ENCODE measurements at places on chromosomes 5 and 9.

DNA sequence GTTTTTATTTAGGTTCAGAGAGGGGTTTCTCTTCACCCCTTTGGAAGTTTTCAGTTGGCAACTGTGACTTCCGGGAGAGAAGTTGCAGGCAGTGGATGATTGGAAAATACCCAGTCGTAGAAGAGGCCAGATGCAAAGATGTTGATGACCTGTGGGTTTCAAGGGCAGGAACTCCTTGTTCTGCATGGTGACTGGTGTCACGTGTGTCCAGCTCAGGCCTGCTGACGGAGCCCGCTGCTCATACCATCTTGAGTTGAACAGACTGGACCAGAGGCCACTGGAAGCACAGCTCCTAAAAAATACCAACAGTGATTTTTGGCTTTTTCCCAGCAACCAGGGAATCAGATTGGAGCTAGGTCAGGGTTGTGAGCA lies 243.9 kb upstream of the KLF4 start:
- DNase-seq, result no peak

GRCh38 chr9:91746904-91747303 lies 203.1 kb downstream of the ROR2 start:
- no peak for DNase-seq

- DNase-seq, result no peak
Observed at GRCh38 chr9:1837453-1838084, 177.6 kb upstream of the SMARCA2 start.

DNA sequence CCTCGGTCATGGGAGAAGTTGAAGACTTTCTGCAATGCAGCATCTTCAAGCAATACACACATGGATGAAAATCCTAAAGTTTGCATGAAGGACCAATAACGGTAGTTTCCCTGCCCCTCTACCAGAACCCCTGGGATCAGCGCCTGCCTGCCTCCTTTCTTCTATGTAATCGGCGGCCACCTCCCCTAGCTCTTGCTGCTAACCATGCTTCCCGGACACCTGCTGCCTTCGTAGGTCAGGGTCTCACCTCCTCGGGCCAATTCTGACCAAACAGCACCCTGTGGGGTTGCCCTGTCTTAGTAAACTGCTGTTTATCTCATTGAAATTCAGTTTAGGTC lies 388 bp upstream of the MED10 start:
- no peak for DNase-seq

- no peak for DNase-seq
Observed at GRCh38 chr5:1443171-1443570, 2.1 kb downstream of the SLC6A3 start.

DNA sequence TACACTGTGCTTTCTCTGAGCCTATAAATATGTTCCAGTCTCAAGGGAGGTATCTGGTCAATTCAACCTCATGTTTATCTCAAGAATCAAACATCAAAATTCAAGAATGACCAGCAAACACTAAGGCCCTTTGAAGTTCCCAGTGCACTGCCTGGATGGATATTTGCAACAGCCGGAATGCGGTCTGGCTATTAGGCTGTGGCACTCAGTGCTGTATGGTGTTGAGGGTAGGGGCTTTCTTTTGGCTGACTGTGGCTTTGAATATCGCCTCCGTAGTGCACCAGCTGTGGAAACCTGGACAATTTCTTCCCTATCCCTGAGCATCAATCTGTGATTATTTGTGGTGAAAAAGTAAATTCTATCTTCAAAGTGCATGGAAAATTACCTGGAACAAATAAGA lies 220.4 kb downstream of the BRINP1 start:
- DNase-seq, result no peak

- no peak for DNase-seq
Observed at GRCh38 chr9:128523199-128523925, 18.8 kb downstream of the GLE1 start.

GRCh38 chr9:14399756-14400657 lies 86.1 kb upstream of the NFIB start:
- DNase-seq, result no peak

GRCh38 chr9:71762900-71763653 lies 5.2 kb downstream of the CEMIP2 start:
- no peak for DNase-seq

DNA sequence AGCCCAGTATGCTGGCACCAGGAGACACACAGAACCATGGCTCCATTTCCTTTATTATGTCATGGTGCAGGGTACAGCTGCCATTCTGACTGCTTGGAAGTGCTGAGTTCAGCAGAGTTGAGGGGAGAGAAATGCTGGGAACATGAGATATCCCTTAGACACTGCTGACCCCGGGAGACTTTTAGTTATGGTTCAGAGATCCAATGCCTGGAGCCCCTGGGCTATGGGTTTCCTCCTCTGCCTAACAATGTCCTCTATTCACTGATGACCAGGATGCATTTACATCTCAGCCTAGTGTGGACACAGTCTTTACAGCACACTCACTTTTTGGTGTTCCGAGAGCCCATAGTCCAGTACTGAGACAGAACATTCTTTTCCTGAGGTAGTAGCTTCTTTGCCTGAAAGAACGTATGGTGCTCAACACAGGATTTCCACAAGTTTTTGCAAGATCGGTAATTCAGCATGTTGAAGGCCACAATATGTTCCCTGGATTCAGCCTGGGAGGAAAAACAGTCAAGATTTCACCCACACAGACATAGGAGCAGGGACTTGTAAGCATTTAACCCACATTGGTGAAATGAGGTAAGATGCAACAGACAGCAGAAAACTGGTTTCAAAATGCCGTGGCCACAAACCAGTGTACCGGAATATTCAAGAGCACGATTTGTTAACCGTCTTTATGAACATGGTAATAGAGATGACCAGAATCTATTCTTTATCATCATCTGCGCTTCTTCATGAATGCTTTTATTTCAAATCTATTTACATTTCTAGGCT lies 71.3 kb downstream of the PTPN3 start:
- DNase-seq, result no peak

DNA sequence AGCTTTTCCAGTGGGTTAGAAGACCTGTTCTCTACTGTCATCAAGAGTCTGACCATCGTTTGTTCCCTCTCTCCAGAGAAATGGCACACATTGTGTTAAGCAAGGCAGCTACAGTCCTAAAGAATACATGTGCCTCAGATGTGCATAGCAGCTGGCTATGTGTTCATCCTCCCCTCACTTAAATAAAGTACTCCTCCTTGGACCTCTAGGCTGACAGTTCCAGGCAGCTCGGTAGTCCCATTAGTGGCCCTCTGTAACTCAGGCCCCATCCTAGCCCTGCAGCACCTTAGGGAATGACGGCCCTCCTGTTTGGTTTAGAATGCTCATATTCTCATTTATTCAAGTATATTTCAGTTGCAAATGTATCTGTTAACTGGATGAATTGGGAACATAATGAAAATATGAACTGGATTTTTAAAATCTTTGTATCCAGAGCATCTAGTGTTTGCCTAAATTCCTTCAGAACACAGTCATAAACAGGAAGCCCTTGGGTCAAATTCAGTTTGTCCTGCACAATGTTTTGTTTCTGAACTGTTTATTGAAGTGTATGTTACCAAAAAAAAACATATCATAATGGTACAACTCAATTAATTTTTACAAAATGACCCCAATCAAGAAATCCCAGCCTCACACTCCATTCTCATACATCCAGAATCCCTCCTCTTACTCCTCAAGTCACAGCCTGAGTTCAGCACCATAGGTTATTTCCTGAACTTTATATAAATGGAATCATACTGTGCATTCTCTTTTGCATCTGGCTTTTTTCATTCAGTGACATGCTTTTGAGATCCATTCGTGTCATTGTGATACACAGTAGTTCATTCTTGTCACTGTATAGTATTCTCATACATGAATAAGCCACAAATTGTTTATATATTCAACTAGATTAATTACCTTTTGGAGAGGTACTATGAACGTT lies 1.6 kb upstream of the ASPN start:
- no peak for DNase-seq

GRCh38 chr5:13865312-13865711 lies 79.2 kb downstream of the DNAH5 start:
- DNase-seq, result no peak

DNA sequence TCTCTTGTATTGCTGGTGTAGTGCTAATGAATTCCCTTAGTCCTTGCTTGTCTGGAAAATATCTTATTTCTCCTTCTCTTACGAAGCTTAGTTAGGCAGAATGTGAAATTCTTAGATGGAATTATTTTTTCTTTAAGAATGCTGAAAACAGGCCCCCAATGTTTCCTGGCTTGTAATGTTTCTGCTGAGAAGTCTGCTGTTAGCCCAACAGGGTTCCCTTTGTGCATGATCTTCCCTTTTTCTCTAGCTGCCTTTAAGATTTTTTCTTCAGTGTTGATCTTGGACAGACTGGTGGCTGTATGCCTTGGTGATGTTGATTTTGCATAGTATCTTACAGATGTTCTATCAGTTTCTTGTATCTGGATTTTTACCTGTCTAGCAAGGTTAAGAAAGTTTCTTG lies 191.3 kb upstream of the DMRTA1 start:
- no peak for DNase-seq

DNA sequence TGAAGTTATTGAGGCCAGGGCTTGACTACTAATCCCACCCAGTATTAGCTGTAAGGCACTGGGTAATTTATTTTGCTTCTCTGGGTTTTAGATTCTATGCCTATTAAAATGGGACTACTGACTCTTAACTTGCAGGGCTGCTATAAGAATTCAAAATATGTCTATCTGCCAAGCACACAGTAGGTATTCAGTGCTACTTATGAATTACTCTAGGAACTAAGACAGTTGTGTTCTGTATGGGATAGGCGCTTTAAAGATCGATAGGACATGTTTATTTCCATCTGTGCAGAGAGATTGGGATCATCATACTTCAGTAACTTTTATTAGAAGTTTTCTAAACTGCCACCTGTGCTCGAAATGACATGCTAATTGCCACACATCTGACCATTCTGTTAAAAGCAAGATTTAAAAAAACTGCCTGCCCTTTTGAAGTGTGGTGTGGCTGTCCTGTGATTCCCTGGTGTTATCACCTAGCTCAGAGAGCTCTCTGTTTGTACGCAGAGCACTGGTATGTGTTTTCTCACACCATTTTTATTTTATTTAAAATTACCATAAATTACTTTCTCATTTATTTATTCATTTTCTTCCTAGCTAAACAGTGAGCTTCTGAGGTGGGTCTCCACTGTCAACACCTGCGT lies 58.7 kb downstream of the FYB1 start:
- DNase-seq, result no peak

DNA sequence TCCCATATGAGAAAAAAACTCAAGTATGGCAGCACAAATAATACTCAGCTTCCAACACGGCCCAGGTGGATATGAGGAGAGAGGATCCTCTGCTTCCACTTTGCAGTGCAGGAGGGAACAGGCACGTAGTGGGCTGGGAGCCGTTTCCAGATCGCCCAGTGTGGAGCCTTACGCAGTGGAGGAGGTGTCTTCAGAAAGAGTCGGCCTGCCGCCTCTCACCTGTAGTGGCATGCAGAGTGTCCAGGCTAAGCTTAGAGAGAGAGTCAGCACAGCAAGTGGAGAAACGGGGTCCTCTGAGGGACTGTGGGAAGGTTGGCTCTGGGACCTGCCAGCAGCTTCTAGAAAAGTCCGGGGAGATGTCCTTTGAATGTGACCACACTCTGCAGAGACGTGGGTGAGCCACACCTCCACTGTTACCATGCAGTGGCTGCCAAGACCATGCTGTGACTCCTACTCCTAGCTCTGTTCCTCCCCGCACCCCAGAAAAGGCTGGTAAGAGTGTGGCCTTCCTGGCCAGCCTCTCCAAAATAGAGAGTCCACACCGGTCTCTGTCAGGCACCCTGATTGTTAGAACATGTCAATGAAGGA lies 3.5 kb upstream of the SEMA4D start:
- DNase-seq, result no peak

- DNase-seq, result no peak
Observed at GRCh38 chr9:128595471-128595870, 43.1 kb downstream of the SPTAN1 start.

DNA sequence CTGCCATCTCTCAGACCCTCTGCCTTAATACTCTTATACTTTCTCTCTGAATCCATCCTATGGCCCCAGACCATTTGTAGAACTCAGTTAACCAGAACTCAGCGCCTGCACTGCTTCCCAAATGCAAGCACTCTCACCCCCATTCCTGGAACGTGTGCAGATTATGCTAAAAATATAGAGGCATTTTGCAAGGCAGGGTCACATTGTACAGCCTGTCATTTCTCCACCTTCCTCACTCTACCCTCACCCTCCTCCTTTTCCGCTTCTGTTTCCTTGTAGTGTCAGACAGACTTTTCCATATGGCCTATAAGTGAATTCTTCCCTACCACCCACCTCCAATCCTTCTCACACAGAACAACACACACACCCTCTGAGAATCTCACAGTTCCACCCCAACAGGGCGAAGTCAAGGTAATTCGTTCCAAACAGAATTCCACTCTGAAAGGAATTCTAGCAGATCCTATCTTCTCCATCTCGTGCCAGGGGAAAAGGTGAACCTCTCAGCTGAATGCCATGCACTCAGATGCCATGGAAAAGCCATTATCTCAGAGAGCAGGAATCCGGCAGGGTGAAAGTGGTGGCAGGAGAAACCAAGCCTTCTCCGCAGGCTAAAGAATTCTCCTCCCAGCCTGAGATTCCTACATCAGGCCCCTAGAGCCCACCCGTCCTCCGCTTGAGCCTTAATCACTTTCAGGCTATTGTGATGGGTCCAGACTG lies 25.3 kb downstream of the GGTA1 start:
- no peak for DNase-seq

- DNase-seq, result no peak
Observed at GRCh38 chr9:109264877-109265587, 55.8 kb downstream of the EPB41L4B start.

DNA sequence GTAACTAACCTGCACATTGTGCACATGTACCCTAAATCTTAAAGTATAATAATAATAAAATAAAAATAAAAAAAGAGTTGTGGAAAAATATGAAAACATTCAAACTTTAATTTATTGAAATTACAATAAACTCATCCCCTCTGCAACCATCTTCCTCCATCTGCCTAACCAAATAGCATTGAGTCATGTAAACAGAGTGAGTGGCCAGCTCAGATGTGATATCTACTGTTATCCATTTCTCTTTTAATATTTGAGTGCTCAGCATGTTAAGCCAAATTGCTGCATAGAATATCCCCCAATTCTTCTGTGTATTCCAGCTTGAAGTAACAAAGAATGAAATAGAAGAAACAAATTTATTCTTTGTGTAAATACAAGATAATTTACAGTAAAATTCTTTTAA lies 124.4 kb upstream of the HMHB1 start:
- DNase-seq, result no peak

DNA sequence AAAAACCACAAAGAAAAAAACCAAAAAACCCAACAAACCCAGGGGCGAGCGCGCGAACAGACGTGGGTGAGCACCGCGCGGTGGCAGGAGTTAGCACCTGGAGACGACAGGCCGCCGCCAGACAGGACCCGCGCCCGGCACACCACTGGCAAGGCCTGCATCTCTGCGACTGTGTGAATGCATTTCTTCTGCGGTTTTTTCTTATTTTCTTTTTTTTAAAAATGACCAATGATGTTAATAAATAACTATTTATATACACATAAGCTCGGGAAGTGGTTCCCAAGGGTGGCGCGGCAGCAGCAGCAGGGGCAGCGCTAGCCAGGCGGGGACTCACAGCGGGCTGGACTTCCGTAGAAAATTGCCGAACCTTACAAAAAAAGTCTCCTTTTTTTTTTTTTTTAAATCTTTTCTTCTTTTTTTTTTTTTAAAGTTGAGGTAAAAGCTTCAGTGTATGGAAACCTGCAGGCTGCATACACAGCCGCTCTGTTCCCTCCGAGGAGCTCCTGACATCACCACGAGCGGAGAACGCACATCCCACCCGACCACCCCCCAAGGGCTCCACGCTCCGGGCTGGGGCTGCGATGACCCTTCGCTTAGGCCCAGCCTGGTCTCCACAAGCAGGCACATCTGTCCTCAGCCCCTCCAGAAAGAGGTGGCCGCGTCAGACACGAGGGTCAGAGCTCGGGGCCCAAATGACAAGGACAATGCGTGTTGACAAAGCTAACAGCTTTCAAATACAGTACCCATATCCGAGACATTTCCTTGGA lies 7.4 kb downstream of the BRD3OS start:
- no peak for DNase-seq
